ENCODE measurements at places on chromosomes 2 and 18. TPM values are rescaled to one million over a fixed set of nuclear protein-coding genes. Genes with fewer than 3 reads are reported as not detected.
A peak's percentile ranks its signal among the peaks of the same experiment; 100 is the strongest.

The CNRIP1 gene
- total RNA-seq, result 0.29 TPM

The SNORC gene
- total RNA-seq, result 1.5 TPM

The CNTNAP5 gene
- total RNA-seq, result not detected

The RESP18 gene
- not detected for total RNA-seq

The DOK1 gene
- total RNA-seq, result 34.8 TPM

DNA sequence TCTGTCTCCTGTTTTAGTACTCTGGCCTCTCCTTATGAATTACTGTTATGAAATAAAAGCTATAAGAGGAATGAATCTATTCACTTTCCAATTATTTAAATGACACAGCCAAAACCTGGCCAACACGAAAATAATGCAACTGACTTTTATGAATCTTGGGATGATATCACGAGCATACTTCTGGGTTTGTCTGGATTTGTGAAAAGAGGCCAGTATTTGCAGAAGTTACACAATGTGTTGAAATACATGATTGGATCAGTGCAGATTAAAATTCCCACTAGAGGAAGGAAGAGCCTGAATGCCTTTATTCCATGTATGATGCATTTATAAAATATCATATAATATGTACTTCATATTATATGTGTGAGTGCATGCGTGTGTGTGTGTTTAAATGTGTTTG lies 418.2 kb downstream of the GRB14 start:
- H3K4me3 ChIP-seq, result no peak overlapping the region
- no peaks in the 10 kb centered on the region for H3K36me3 ChIP-seq
- no peaks in the 10 kb centered on the region for H3K27me3 ChIP-seq
- no peak for DNase-seq

GRCh38 chr2:73986085-73986681 lies 1.5 kb downstream of the TET3 start:
- H3K4me1 ChIP-seq, result peaks cover 71% of the 10 kb centered on the region
- H3K36me3 ChIP-seq, result no peaks in the 10 kb centered on the region
- DNase-seq, result peak; percentile 43
- H3K27me3 ChIP-seq, result no peaks in the 10 kb centered on the region
- peak overlapping the region; percentile 75 for H3K27ac ChIP-seq

- no peak overlapping the region for H3K27ac ChIP-seq
- no peaks in the 10 kb centered on the region for H3K4me1 ChIP-seq
- H3K27me3 ChIP-seq, result no peaks in the 10 kb centered on the region
- H3K4me3 ChIP-seq, result no peak overlapping the region
- H3K36me3 ChIP-seq, result no peaks in the 10 kb centered on the region
Observed at GRCh38 chr18:68480196-68480595, 234.7 kb downstream of the TMX3 start.

- DNase-seq, result no peak
- H3K4me1 ChIP-seq, result no peaks in the 10 kb centered on the region
- no peaks in the 10 kb centered on the region for H3K36me3 ChIP-seq
- H3K27me3 ChIP-seq, result no peaks in the 10 kb centered on the region
- H3K4me3 ChIP-seq, result no peak overlapping the region
Observed at GRCh38 chr18:37864122-37864521, 298.5 kb upstream of the CELF4 start.

DNA sequence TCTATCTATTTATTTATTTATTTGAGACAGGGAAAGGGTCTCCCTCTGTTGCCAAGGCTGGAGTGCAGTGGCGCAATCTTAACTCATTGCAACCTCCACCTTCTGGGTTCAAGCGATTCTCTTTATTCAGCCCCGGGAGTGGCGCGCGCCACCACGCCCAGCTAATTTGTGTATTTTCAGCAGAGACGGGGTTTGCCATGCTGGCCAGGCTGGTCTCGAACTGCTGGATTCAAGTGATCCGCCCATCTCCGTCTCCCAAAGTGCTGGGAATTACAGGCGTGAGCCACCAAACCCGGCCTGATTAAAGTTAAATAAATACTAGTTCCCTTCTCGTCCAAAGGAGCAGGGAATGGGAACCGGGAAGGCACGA lies 4.2 kb upstream of the CTDSP1 start:
- H3K36me3 ChIP-seq, result no peaks in the 10 kb centered on the region
- H3K27me3 ChIP-seq, result no peaks in the 10 kb centered on the region
- H3K4me3 ChIP-seq, result no peak overlapping the region
- no peak for DNase-seq

- no peak for DNase-seq
- no peaks in the 10 kb centered on the region for H3K27me3 ChIP-seq
- no peak overlapping the region for H3K4me3 ChIP-seq
Observed at GRCh38 chr2:240412975-240413812, 22.3 kb upstream of the GPC1 start.

DNA sequence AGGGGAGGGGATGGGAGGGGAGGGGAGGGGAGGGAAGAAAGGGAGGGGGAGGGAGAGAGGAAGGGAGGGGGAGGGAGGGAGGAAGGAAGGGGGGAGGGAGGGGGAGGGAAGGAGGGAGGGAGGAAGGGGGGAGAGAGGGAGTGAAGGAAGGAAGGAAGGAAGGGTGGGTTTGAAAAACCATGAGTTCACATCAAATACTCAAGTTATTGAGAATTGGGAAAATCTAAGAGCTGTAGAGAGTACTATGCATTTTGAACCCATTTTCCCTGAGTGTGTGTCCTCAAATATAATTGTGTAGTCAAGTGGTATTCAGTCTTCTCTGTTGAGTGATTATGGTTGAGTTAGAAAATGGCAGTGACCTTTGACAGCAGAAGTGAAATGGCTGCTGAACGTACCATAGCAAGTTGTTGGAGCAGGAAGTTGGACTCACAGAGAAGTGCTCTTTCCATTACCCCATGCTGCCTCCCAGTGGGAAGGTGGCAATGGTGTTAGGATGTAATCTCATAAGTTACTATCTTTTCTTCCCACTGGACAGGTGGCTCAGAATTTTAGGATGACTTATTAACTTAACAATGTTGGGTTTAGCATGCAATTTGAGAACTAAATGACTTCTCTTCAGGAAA lies 214.6 kb downstream of the SETBP1 start:
- H3K27me3 ChIP-seq, result no peaks in the 10 kb centered on the region
- DNase-seq, result no peak
- peaks cover 5% of the 10 kb centered on the region for H3K4me1 ChIP-seq
- no peak overlapping the region for H3K4me3 ChIP-seq
- no peak overlapping the region for H3K27ac ChIP-seq
- H3K36me3 ChIP-seq, result no peaks in the 10 kb centered on the region

- H3K27me3 ChIP-seq, result no peaks in the 10 kb centered on the region
- H3K4me3 ChIP-seq, result no peak overlapping the region
- DNase-seq, result no peak
- H3K27ac ChIP-seq, result no peak overlapping the region
Observed at GRCh38 chr2:64391940-64392339, 62.0 kb upstream of the LGALSL start.

GRCh38 chr2:234843411-234843810 lies 108.4 kb upstream of the SH3BP4 start:
- H3K4me1 ChIP-seq, result no peaks in the 10 kb centered on the region
- H3K4me3 ChIP-seq, result no peak overlapping the region
- no peaks in the 10 kb centered on the region for H3K27me3 ChIP-seq

DNA sequence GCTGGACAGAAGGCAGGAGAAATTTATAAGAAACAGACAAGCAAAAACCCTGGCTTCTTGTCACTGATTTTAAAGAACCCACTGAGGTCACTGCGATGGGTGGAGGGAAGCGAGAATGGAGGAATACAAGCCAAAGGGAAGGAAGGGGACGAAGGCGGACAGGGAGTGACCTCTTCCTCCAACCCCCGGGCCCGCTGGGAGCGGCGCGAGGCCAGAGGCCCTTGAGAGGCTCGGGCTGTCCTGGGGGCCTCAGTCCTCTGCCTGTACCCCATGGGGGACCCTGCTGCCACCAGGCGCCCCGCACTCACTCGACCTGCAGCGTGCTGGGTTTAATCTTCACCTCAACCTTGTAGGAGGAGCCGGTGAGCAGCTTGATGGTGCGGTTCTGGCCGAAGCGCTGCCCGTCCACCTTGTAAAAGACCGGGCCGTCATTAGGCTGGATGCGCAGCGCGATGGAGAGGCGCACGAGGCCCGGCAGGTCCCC lies 793 bp downstream of the CNRIP1 start:
- no peak overlapping the region for H3K27ac ChIP-seq
- peaks cover 16% of the 10 kb centered on the region for H3K27me3 ChIP-seq
- no peak overlapping the region for H3K4me3 ChIP-seq
- peaks cover 14% of the 10 kb centered on the region for H3K4me1 ChIP-seq

DNA sequence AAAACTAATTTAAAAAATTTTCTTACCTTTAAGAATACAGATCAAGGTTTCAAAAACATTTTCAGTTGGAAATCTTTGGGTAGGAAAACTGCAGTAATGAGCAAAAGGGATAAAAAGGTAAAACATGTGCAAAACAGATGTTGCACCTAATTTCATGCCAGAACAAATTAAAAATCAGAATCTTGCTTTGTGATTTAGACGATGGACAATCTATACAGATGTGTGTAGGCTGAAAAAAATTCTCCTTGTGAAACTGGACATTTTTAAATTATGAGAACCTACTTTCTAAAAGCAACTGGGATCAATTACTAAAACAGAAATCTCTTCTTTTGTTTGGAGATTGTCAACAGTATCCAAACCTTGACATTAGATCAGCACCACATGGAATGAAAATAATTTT lies 183.2 kb upstream of the ITGA4 start:
- H3K36me3 ChIP-seq, result no peaks in the 10 kb centered on the region
- H3K4me3 ChIP-seq, result no peak overlapping the region
- DNase-seq, result no peak
- H3K27ac ChIP-seq, result no peak overlapping the region

DNA sequence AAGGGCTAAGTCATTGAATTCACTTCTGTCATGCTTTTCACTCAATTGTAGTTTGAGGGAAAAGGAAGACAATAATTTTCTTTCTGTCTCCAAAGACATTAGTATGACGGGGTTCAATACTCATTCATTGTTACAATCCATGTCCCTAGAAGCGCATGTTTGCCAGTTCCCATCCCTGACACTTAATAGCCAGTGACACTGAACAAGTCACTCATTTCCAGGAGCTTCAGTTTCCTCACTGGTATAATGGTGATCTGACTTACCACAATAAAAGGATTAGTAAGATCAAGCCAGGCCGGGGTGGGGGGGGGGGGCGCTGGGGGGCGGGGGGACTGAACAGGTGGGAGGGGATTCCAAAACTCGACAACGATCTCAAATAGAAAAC lies 144.8 kb upstream of the MAP3K20 start:
- H3K27me3 ChIP-seq, result no peaks in the 10 kb centered on the region
- no peaks in the 10 kb centered on the region for H3K4me1 ChIP-seq
- H3K36me3 ChIP-seq, result no peaks in the 10 kb centered on the region
- H3K27ac ChIP-seq, result no peak overlapping the region
- no peak for DNase-seq
- H3K4me3 ChIP-seq, result no peak overlapping the region

- DNase-seq, result no peak
- H3K4me1 ChIP-seq, result no peaks in the 10 kb centered on the region
- no peaks in the 10 kb centered on the region for H3K27me3 ChIP-seq
- H3K27ac ChIP-seq, result no peak overlapping the region
Observed at GRCh38 chr2:128500138-128500800, 181.6 kb upstream of the HS6ST1 start.

- H3K4me1 ChIP-seq, result no peaks in the 10 kb centered on the region
- H3K27ac ChIP-seq, result no peak overlapping the region
- no peak overlapping the region for H3K4me3 ChIP-seq
- H3K27me3 ChIP-seq, result no peaks in the 10 kb centered on the region
- DNase-seq, result no peak
Observed at GRCh38 chr18:6366776-6367175, 47.9 kb downstream of the L3MBTL4 start.

GRCh38 chr2:204299766-204300165 lies 245.5 kb upstream of the PARD3B start:
- no peak for DNase-seq
- no peaks in the 10 kb centered on the region for H3K27me3 ChIP-seq
- no peaks in the 10 kb centered on the region for H3K4me1 ChIP-seq
- H3K36me3 ChIP-seq, result no peaks in the 10 kb centered on the region
- H3K4me3 ChIP-seq, result no peak overlapping the region

DNA sequence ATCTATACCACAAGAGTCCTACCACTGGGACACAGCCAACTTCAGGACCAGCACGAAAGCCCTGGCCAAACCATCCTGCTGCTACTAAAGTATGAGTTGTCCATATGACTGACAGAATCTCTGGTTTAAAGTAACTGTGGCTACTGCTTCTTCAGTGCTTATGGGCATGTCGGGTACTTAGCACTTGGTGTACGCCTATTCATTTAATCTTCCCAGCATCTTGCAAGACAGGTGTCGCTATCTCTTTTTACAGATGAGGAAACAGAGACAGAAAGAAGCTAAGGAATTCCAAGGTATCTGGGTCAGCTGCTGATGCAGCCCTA lies 203.4 kb upstream of the ID2 start:
- peak overlapping the region; percentile 41 for H3K4me3 ChIP-seq
- DNase-seq, result no peak
- no peaks in the 10 kb centered on the region for H3K36me3 ChIP-seq
- peaks cover 95% of the 10 kb centered on the region for H3K4me1 ChIP-seq
- no peaks in the 10 kb centered on the region for H3K27me3 ChIP-seq
- H3K27ac ChIP-seq, result peak overlapping the region; percentile 70

- no peaks in the 10 kb centered on the region for H3K36me3 ChIP-seq
- no peak for DNase-seq
- H3K4me1 ChIP-seq, result no peaks in the 10 kb centered on the region
- no peak overlapping the region for H3K27ac ChIP-seq
Observed at GRCh38 chr2:62824388-62824787, 118.9 kb downstream of the EHBP1 start.
